T-cell (primary cell): ENCODE measurements at places on chromosomes 3 and 15.

- no peak for DNase-seq
Measured at GRCh38 chr3:69532547-69533224, 146.8 kb upstream of the FRMD4B start.

GRCh38 chr15:39756806-39757522 lies 25.7 kb downstream of the FSIP1 start:
- DNase-seq = peak; percentile 16

DNA sequence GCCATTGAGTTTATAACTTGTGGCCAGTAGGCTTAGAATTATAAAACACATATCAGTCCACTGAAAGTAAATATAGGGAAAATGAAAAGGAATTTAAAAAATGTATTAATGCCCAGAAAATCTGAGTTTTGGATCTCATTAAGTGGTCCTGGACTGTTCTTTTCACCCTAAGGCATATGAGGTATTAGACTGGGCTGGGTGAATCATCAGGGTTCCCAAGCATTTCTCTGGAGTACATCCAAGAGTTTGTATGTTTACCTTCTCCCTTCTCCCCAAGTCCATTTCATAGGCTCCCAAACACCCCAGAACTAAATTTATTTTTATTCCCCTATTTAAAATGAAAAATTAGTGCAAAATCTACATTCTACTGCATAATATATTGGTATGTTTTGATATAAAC lies 31.9 kb upstream of the SPTSSB start:
- no peak for DNase-seq

DNA sequence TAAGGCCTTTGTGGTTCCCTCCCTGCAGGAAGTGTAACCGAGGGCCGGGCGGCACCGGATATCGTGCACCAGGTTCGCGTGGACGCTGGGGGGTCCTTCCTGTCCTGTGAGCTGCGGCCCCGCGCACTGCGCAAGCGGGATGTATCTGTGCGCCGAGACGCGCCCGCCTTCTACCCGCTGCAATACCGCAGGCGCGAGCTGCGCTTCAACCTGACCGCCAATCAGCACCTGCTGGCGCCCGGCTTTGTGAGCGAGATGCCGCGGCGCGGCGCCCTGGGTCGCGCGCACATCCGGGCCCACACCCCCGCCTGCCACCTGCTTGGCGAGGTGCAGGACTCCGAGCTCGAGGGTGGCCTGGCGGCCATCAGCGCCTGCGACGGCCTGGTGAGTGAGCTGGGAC lies 35.9 kb downstream of the SAXO2 start:
- DNase-seq = peak; percentile 81

DNA sequence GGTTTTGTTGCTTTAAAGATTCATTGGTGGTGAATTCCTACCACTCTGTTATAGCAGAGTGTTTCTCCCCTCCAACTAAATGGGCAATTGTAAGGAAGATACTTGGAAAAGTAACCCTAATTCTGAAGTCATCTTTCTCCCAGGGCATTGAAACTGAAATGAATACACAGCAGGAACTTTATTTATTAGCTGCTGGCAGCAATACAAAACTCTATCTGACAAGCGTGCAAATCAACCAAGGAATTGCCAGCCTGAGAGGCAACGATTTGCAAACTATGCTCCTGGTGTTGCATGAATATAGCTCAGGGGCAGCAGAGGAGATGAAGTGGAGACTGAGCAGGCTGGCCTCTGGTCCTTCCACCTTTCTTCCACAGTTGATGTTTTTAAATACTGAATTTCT lies 48.9 kb downstream of the CD200R1 start:
- no peak for DNase-seq

- DNase-seq = no peak
Measured at GRCh38 chr15:24899795-24900194, 55.0 kb upstream of the SNRPN start.

DNA sequence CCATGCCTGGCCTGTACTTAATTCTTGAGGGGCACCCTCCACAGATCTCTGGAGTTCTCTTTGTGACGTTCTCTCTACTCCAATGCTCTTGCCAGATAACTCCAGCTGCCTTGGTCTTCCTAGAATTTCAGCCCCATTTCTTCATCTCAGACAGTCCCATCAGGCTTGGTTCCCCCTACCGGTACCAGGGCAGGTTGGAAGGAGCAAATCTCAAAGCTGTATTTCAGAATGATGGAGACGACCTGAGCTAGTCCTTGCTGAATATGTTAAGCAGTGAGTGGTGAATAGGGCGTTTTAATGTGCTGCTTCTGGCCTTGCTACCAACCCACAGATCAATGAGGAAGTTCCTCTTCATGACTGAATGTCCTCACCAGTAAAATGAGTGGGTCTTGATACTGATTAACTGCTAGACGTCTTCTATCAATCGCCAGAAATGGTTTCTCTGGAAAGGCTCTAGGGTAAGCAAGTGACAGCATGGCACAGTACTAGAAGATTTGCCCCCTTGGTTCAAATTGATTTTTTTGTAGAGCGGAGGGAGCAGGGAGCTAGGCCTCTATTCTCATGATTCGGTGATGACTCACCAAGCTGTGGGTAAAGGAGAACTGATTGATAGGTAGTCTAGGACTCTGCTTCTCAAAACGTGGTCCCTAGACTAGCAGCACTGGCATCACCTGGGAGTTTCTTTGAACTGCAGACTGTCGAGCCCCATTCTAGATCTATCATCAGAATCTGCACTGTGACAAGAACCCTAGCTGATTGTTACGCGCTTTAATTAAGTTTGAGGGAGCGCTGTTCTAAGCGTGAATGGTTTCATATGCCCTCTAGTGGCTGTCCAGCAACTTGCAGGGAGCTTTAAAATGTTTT lies 67.8 kb downstream of the UBP1 start:
- peak; percentile 36 for DNase-seq

DNA sequence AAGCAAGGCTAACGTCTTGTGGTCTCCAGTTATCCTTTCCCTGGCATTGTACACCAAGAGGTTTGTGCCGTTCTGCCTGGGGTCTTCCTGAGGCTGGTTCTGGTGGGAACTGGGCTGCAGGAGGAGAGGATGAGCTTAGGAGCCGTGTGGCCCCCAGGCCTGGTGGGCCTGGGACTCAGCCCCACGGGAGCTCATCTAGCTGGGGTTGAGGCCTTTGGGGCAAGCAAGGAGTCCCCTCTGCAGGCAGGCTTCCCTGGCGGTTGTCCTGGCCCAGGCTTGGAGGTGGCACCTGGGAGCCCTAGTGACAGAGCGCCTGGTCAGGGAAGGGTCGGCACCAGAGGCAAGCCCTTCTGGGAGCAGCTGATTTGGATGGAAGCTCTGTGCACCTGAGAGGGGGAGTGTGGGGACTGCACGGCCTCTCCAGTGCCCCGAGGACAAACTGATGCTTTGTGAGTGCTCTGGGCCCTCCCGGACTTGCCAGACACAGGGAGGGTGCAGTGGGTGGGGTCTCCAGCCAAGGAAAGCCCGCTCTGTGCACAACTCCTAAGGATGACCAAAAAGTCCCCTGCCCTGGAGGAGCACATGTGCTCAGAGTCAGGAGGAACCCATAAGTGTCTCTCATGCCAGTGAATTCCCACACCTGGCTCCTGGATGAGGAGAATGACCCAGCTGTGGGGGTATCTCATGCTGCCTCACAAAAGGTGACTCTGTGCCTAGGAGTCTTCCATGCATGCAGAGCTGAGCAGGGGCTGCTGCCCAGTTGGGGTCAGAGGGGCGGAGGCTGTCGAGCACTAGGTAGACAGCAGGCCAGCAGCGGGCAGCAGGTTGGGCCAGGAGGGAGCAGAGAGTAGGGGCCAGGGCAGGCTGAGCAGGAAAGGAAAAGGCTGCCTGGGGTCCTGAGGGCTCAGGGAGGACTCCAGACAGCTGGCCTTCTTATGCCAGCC lies 2.7 kb downstream of the PAK6 start:
- DNase-seq = no peak

DNA sequence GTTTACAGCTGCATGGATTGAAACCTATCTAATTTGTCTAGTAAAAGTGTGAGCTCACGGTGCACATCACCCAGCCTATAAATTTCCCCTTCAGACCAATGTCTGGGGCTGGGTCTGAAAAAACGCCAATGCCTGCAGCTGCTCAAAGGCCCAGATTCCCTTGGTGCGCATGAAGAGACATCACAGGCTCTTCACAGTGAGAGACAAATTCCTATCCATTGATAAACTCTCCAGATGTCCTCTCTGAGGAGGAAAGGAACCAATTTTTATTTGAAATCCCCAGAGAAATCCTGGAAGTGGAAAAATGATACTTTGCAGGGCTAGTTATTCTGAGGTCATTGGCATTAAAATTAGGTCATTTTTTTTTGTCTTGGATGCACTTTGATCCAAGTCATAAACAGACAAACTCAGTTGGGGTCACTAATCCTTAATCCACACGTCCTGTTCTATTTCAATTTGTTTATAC lies 360.5 kb downstream of the EPHA3 start:
- no peak for DNase-seq

DNA sequence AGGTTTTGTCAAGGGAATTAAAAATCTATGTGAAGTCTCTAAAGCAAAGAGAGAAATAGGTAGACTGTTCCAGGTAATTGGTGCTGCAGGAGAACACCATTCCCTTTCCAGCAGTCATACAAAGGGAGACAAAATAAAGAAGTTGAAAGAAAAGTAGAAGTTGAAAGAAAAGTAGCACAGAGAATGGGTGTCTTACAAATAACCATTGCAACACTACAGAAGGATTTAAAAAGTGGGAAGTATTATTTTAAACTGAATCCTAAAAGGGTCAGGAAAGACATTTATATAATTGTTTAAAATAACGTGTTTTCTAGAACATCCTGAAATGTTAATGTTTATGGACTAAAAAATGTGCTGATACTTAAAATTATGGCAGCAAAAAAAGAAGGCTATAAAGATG lies 223.8 kb downstream of the RSRC1 start:
- DNase-seq = no peak

- DNase-seq = no peak
Measured at GRCh38 chr3:163776743-163777142, 1301.6 kb downstream of the SI start.

DNA sequence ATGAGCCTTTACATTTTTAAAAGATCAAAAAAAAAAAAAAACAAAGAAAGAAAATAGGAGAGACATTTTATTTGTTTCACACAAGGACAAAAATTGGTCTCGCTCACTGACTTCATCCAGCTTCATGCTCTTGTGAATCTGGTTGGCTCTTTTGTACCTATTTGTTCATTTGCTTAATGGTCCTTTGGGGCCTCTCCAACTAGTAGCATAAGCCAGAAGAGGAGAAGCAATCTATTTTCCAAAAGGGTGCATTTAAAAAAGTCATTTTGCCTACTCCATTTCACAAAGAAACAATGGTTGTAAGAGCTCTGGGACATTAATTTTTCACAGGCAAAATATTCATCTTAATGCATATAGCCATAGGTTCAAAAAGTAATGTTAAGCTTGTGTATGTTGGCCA lies 168.3 kb upstream of the ADAMTS9 start:
- DNase-seq = no peak

GRCh38 chr3:52561028-52561747 lies 24.8 kb downstream of the UQCC5 start:
- DNase-seq = no peak

- DNase-seq = no peak
Measured at GRCh38 chr3:89038869-89039268, 68.6 kb upstream of the EPHA3 start.

DNA sequence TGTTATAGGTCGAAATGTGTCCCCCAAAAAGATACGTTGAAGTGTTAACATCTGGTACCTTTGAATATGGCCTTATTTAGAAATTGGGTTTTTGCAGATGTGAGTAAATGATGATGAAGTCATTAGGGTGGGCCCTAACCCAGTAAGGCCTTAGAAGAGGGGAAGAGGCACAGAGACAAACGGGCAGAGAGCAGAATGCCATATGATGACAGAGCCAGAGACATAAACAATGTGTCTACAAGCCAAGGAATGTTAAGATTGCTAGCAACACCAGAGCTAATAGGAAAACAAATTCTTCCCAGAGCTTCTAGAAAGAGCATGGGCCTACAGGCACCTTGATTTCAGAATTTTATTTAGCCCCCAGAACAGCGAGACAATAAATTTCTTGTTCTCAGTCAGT lies 693.1 kb upstream of the NECTIN3 start:
- no peak for DNase-seq

DNA sequence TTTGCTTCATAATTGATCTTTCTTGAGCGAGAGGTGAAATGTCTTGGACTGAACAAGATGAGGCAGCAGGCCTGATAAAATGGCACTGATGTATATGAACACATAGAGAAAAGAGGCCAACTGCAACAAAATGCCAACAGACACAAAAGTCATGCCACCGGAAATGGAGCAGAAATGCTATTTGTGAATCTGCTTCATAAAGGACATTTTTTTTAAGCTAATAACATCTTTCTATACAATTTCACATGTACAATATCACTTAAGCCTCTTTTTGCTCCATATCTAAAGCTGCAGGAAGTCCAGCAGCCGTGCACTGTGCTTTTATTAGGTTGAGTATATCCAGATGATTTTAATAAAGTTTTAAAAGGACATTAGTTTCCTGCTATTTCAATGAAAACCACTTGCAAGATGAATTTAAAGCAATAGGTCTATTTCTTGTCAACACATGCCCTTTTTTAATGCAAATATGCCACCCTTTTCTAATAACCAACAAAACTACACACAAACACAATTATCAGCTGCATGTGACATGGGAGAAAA lies 169.2 kb upstream of the ADAMTS9 start:
- DNase-seq = no peak

DNA sequence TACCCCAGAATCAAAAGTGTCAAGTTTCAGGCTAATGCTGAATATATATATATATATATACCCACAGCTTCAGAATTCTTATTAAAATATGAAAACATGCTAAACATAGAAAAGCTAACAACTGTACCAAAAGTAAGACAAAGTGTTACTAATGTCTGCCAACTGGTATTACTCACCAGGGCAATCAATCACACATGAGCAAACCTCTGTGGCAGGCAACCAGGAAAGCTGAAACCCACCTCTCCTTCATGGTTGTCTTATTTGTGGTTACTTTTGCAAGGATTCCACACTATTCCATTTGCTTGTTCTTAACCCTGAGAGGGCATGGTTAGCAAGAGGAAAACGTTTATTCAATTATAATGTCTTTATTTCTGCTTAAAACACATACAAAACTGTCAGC lies 512.3 kb upstream of the MDFIC2 start:
- DNase-seq = no peak

DNA sequence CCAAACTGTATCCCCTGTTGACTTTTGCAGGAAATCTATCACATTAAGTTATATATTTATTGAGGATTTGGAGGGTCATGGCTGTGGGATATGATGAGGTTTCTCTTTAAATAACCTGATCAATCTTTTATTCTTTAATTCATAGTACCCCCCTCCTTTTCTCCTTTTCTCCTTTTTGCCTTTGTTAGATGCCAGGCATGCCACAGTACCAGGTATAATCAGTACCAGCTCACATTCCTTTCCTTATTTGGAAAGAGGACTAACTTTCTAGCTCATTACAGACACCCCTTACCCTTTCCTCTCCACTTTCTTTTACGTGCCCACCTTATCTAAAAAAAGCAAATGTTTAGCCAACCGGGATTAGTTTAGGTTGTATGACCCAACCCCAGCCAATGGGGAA lies 326.4 kb upstream of the NAALADL2 start:
- DNase-seq = no peak
